H1 (cell line): ENCODE measurements at places on chromosomes 1 and 21. TPM values are rescaled to one million over a fixed set of nuclear protein-coding genes. Genes with fewer than 3 reads are reported as not detected.

Gene SAMD11
- total RNA-seq, result 0.25 and 0.30 TPM in 2 replicates

Gene BMP8B
- 0.37 and 0.54 TPM in 2 replicates for total RNA-seq

Gene RCSD1
- total RNA-seq, result 0.69 and 0.98 TPM in 2 replicates

Gene ACKR1
- total RNA-seq, result 0.61 TPM in 2 replicates

DNA sequence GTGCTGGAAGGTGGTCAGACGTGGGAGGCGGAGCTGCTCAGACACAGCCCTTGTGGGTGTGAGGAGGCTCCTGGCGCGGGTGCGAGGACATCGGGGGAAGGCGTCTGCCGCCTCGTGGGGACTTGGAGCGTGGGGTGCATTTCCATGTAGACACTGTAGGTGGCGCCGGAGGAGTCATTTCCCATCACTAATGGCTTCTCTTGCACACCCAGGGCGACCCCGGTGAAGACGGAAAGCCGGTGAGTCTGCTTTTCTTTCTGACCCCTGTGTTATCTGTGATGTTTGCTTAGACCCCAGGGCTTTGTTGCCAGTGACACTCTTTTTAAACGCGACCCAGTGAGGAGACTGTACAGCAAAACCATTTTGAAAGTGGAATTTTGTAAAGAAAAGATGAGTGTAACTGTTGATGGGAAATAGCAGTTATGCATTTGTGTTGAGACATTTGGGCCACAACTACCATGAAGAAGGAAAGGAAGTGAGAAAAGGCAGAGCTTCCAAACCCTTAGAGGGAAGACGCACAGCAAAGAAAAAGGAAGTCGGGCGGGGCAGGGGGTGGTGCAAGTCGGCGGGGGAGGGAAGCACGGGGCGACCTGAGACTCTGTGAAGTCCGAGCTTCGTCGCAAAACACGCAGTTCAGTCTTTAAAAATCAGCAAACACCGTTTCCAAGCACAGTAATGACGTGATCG, 64.0 kb downstream of the SLC19A1 start:
- peak; percentile 90 for DNase-seq

- no peak for DNase-seq
Observed at GRCh38 chr1:215584389-215584788, 17.3 kb downstream of the KCTD3 start.

DNA sequence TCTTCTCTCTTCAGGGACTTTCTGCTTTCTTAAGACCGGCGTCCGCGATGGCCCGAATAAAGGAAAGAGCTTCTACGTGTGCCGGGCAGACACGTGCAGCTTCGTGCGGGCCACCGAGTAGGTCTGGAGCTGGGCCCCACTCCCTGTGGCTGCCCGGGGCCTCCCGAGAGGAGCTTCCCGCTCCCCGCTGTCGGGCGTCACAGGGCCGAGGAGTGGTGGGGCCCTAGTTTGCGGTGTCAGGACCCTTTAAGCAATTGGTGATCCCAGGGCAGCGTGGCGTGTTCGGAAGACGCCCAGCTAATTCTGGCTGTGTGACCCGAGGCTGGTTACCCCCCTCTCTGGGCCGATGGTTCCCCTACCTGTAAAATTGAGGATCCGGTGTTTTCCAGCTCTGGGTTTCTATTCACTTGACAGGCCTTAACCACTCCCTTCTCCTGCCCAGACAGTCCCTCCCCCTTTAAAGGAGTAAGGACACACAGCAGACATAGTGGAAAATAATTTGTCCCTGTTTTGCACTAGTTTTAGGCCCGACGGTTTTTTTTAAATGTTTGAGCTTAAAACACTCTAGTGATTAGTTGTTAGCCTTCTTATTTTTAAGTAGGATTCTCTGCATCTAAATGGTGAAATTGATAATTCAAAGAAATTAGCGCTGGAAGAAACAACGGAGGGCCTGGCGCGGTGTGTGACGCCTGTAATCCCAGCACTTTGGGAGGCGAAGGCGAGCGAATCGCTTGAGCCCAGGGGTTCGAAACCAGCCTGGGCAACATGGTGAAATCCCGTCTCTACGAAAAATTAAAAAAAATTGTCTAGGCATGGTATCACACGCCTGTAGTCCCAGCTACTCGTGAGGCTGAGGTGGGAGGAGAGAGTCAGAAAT, 553 bp downstream of the TTF2 start:
- DNase-seq, result no peak

- DNase-seq, result no peak
Observed at GRCh38 chr1:234734869-234735268, 124.9 kb upstream of the IRF2BP2 start.

DNA sequence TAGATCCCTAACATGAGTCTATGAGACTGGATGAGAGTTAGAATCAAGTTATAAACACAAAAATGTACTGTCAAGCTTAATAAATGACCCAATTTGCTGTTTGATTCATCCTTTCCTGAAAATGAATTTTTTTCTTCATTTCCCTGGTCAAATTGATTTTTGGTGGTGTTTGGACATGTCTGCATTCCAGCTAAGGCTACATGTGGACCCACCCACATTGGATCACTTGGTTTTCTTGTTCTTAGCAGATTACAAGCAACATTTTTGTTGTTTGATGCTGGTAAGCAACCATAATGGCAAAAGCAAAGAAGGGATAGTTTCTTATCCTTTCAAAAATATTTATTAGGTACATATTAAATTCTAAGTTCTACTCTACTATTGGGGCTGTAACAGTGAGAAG, 181.1 kb downstream of the NEK7 start:
- no peak for DNase-seq
